ENCODE measurements at places on chromosomes 6 and 20.
A peak's percentile ranks its signal among the peaks of the same experiment; 100 is the strongest.

GRCh38 chr6:115885636-115886366 lies 174.9 kb downstream of the FRK start:
- DNase-seq: no peak

DNA sequence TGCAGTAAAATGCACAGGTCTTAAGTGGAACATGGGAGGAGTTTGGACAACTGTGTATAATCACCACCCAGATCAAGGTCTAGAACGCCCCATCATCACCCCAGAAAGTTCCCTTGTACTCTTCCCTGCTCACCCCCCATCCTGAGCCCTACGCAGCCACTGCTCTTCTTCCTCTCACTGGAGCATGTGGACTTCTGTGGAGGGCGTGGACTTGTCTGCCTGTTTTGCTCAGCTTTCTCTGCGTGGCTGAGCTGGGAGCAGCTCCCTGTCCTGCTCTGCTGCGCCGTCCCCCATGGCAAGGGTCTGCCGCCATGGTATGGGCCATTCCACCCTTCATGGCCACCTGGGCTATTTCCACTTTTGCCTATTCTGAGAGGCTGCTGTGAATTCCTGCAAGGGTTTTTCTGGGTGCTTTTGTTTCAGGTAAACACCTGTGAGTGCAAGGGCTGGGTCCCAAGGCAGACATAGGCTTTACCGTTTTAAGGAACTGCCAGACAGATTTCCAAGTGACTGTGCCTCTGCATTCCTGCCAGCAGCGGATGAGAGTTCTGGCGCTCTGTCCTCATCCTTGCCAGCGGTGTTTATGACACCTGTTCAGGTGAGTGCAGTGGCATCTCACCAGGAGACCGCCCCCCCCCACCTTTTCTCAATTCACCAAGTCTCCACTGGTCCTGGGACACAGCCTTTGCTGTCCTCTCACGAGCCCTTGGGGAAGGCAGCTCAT lies 19.7 kb downstream of the PCK1 start:
- DNase-seq: peak; percentile 47

GRCh38 chr6:39317256-39317655 lies 3.0 kb upstream of the KCNK17 start:
- DNase-seq: no peak

DNA sequence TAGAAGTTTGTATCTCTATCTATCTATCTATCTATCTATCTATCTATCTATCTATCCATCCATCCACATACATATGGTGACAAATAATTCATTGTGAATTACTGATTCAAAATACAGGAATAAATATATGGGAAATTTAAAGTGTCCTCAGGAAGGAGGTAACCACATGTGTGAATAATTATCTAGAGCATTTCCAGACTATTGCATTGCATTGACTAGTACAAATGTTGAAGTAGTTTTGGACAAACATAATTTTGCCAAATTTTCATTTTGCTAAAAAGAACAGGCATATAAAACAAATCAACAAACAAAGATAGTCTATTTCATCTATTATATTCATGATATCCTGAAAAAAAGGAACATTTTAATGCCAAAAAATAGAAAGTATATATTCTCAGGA lies 192.7 kb downstream of the UTRN start:
- DNase-seq: no peak

DNA sequence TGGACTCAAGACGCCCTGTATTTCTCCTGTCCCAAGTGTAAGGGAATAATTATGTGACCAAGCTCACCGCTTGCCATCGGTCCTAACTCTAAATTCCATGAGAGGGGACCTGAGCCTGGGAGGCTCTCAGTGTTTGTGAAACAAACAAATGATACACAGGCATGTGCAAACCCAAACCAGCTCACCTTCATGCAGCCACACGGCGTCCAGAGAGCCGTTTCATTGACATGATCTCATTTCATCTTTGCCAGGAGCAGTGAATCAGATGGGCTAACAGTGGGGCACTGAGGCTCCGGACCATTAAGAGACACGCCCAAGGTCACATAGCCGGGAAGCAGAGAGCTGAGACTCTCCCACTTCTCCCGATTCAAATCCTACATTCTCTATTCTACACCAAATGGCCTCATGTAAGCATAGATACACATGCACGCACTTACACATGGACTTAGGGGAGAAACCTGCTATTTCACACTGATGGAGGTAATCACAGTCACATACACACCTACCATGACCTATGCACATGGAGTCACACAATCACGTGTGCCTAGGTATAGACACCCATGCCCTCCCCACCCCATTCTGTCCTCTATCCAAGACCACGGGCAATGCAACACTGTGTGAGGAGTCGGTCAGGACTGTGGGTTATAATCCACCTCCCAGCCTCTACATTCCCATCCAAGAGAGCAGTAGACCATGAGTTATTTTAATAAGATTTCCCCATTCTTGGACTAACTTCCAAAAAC lies 1.1 kb downstream of the BNIP5 start:
- DNase-seq: no peak

- no peak for DNase-seq
These were observed 26.1 kb downstream of the RSPO4 start for GRCh38 chr20:976033-976432.

DNA sequence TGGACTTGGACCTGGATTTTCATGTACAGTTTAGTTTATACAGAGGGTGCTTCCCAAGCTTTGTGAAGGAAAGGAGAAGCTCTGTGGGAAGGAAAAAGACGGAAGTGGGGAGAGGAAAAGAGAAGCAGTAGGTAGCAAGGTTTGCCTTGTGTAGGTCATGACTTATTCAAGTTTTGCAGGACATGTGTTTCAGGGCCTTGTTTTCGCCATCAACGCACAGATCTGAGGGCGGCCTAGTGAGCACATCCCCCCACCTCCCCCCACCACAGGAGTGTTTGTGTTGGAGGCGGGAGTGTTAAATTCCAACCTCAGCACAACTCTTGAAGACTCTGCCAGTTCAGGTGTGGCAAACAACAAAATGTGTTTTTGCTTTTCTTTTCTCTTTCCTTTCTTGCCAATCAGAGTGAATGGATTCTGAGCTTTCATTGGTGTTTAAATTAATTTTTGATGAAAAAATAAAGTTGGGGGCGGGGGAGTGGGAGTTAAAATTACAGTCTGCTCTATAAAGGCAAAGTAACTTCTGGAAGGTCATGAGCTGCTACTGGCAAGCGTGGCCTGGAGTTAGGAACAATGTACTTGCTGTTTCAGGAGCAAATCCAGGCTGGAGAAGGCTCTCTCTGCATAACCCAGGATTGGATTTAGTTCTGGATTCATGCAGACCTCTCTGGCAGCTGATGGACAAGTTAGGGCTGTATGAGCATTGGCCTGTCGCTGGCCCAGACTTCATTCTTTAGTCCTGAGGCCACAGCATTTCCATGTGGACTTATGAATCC lies 338.5 kb downstream of the CD83 start:
- DNase-seq: no peak

DNA sequence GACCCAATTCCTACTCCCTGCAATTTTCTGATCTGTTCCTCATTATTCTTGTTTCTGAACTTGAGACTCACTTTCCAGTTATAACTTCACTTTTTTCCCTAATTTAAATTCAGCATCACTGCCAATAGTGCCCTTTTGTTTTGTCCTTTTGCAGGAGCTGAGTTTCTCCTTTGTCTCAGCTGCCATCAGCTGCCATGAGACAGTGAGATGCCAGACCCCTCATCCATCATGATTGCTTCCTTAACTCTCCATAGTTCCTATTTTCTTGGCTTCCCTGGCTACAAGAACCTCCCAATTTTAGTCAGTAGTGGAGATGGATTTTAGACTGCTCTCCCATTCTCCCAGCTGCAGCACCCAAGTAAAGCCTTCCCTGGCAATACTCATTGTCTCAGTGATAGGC lies 518.1 kb downstream of the HDGFL1 start:
- DNase-seq: no peak

DNA sequence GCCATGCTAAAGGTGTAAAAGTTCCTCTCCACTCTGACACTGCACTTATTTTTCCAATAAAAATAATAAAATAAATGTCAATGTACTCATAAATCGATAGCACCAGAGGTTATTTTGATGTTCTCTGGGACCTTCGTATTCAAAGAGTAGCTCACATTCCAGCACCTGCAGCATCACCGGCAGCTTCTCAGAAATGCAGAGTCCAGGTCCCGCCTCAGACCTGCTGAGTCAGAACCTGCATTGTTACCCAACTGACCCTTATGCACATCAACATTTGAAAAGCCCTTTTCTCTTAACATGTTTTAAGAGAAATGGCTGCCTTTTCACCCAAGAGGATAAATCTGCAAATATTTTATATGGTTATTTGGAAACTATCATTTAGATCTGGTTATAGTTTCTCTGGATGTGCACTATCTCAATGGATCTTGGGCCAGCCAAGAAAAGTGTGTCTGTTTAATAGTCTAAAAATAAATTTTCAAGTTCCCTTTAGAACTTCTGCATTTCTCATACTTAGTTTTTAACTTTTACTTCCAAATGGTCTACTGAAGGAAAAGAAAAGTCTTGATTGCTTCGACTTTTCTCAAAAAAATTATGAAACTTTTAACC lies 216.2 kb upstream of the PRDM1 start:
- DNase-seq: no peak

DNA sequence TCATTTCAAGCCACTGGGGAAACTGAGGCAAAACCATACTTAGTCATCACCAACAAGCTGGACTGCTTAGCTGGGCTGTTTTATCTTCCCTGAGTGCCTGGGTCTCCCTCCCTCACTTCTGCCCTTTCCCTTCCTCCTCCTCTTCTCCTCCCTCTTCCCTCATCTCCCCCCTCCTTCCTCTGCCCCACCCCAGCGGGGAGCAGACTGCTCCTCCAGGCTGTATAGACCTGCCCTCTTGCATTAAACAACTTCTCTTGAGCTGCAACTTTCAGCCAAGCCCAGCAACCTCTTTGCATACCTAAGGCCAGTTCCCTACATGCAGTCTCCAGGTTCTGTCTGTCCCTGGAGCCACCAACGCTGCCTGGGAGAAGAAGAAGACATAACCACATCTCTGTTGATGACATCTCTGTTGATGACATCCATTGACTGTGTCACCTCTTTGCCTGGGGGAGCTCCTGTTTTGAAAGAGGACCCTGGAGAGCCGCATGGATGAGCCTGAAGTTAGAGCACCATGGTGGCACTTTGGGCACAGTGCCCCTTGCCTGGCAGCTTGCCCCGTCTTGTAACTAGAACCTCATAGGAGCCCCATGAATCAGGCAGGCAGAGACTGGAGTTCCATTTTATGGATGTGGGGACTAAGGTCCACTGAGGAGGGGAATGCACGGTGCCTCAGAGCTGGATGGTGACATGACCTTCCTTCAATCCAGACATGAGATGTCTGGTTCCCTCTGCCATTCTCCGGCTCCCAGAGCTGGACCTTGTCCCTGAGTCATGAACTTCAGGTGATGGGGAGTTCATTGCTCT lies 7.8 kb upstream of the BPIFB6 start:
- no peak for DNase-seq

- DNase-seq: peak; percentile 85
These were observed 38.4 kb downstream of the RREB1 start for GRCh38 chr6:7145885-7146828.

GRCh38 chr20:62365814-62366369 lies 1.2 kb downstream of the LAMA5 start:
- no peak for DNase-seq

- no peak for DNase-seq
These were observed 31.6 kb upstream of the GJA10 start for GRCh38 chr6:89862698-89863097.

- DNase-seq: no peak
These were observed 170.9 kb downstream of the TTLL2 start for GRCh38 chr6:167495506-167496401.

DNA sequence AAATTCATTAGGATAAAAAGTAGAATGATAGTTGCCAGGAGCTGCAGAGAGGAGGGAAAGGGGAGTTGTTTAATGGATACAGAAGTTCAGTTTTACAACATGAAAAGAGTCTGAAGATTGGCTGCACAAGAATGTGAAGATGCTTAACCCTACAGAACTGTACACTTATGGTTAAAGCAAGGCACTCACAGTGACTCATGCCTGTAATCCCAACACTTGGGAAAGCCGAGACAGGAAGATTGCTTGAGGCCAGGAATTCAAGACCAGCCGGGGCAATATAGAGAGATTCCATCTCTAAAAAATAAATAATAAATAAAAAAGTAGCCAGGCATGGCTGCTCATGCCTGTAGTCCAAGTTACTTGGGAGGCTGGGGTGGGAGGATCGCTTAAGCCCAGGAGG lies 174.0 kb downstream of the TASP1 start:
- DNase-seq: no peak

GRCh38 chr20:24662752-24663365 lies 193.4 kb downstream of the SYNDIG1 start:
- DNase-seq: peak; percentile 10

GRCh38 chr6:24631671-24632070 lies 14.3 kb downstream of the KIAA0319 start:
- DNase-seq: no peak

DNA sequence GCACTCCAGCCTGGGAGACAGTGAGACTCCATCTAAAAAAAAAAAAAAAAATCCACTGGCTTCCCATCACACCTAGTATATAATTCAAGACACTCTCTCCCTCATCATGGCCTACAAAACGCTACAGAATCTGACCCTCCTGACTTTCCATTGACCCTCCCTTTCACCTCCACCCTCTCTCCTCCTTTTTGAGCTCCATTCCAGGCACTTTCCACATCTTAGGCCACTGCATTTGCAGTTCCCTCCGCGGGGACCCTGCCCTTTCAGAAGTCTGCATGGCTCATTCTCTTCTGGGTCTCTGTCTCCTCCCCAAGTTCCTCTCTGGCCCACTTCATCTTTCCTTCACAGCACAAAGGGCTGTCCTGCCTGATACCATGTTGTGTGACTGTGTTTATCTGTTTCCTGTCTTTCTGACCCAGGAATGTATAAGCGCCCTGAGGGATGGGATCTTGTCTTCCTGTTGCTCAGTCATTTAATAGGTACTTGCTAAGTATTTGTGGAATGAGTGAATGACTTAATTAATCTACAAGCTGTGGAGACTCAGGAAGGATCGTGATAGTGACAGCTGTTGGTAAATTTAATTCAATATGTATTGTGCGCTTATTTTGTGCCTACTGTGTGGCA lies 35.2 kb downstream of the NCR2 start:
- no peak for DNase-seq

GRCh38 chr6:125392682-125393081 lies 90.9 kb upstream of the HDDC2 start:
- DNase-seq: no peak

Measured in spleen (tissue), 13 donors.